NCI-H526 (cell line): ENCODE measurements at places on chromosomes 2 and 18.

GRCh38 chr2:145160855-145161254, 640.9 kb upstream of the ZEB2 start:
- no peak for DNase-seq

GRCh38 chr2:176175709-176176607, 12.5 kb upstream of the HOXD1 start:
- DNase-seq = no peak

DNA sequence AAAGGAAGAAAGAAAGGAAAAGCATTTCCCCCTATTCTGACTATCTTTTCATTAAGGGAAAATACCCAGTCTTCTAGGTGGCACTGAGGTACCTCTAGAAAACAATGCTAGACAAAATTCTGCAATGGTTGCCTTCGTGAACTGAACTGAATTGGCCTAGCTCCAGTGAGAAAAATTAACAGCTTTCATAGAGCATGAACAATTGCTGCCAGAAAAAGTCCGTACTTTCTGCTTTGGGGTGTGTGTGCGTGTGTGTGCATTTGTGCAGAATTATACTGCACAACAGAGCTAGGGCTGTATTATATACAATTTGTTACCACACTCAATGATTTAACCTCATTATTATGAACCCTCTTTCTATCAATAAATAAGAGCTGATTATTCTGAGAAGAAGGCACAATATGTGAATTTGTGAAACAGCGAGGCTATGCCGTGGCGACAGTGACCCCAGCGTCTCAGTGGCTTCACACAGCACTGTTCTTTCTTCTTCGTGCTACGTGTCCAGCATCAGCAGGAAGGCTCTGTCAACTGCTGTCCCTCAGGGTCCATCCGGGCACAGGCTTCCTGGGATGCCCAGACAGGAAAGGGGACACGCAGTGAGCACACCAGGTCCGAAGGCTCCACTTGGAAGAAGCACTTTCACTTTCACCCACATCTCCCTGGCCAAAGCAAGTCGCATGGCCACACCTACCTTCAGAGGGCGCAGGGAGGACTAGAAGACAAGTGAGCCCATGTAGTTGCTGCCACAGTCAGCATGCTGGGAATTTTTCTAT, 47.5 kb downstream of the PTGR3 start:
- peak; percentile 73 for DNase-seq

DNA sequence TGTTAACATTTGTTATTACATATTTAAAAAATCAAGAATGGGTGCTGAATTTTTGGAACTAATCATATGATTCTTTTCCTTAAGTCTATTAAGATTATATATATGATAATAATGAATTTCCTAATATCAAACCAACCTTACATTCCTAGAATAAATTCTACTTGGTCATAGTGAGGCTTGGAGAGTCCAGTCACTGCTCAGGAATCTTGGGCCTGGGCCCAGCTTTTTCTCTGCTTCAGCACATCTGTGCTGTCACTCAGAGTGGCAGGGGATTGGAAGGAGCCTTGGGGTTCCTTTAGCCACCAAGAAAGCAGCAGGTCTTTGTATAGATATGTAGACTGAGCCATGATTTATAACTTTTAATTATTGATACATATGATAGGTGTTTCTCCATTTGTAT, 19.9 kb upstream of the ZAP70 start:
- DNase-seq = no peak

- no peak for DNase-seq
Measured at GRCh38 chr2:97760480-97761049, 47.2 kb downstream of the ZAP70 start.

GRCh38 chr2:209314653-209315052, 109.2 kb upstream of the MAP2 start:
- DNase-seq = no peak

- no peak for DNase-seq
Measured at GRCh38 chr2:64336171-64336570, 117.8 kb upstream of the LGALSL start.

DNA sequence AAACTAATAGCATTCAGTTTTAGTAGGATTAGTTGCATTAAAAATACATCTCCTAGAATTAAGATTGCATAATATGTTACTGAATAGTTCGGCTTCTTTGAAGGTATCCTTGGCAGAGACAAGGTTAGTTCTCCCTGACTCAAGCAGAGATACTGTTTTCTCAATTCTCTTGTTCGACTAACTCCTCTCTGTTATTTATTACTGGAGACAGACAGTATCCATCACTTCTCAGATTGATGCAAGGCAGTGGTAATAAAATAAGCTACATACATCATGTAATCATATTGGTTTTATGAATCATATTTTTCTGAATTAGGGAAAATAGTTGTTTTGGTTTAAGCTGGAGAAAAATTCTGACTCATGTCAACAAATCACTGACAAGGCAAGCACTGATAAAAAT, 134.8 kb downstream of the SLC8A1 start:
- DNase-seq = no peak

DNA sequence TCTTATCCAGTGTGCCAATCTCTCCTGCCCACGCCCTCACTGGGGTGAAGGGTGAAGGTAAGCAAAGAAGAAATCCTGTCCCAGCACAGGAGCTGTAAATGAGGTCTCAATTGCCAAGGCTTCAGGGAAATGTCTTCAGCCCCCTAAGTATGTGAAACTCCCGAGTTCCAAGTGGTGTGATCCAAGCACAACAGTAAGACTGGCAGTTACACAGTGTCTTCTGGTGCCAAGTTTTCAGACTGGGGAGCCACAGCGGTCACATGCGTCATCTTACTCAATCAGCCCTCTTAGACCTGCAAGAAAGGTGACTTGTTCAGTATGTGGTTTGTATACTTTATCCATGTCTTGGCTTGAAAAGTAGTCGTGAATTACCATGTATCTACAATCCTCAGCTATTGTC, 55.0 kb upstream of the SPRED2 start:
- DNase-seq = no peak

GRCh38 chr2:237643066-237643465, 15.7 kb downstream of the LRRFIP1 start:
- DNase-seq = no peak

- no peak for DNase-seq
Measured at GRCh38 chr2:88753833-88754584, 62.5 kb downstream of the RPIA start.

DNA sequence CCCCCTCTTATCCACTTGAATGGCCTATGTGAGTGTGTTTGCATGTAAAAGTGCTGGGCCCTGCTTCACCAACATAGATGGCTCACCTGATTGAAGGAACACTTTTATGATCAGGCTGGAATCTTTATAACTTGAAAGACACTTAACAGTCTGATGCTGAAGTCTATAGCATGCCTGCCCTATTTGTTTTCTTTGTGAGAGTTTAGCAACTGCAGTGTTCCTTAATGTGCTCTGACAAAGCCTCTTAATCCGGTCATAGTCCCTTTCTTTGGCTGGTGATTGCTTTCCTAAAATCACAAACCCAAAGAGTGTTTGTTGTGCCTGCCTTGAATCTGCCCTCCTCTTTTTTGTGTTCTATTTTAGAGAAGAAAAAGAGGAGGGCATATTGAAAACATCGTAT, 1382.8 kb upstream of the CELF4 start:
- no peak for DNase-seq

DNA sequence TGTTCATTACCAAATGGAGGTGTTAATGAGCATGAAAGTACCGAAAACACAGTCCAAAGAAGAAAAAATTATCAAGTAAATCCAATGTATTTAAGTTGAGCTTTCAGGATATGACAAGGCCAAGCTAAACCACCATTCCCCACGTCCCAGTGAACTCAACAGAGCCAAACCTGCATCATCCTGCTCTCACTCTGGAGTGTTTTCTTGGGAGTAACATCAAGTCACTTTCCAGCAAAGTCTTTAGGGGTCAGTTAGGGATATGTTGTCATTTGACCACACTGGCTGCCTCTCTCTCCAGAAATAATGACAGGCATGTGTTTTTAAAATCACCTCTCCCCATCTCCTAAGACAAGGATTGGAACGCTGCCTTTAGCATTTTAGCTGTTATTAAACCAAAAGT, 140.5 kb downstream of the SRBD1 start:
- DNase-seq = no peak

DNA sequence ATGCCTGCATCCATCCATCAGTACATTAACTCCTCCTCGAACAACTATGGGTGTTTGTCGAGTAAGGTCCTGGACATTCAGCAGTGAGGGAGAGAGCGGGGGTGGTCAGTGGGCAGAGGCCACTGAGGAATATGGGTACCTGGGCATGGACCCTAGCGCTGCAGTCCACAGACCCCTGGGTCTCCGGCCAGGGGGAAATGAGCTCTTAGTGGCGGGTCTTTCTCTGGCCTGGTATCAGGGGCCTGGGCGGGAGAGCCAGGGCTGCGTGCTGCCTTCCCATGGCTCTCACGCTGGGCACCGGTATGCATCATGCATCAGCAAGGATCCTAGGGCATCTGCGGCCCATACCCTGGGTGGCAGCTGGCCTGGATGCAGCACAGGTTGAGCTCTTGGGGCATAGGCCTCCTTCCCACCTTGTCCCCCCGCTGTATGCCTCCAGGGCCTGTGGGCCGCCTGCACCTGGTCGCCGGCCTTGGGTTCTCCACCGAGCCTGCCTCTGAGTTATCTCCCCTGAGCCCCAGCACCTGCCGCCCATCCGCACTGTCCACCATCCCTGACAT, 1.3 kb upstream of the MOCOS start:
- DNase-seq = no peak

- DNase-seq = no peak
Measured at GRCh38 chr2:206614811-206615210, 27.5 kb upstream of the FAM237A start.

GRCh38 chr2:230602562-230603230, 109.9 kb upstream of the CAB39 start:
- DNase-seq = no peak

DNA sequence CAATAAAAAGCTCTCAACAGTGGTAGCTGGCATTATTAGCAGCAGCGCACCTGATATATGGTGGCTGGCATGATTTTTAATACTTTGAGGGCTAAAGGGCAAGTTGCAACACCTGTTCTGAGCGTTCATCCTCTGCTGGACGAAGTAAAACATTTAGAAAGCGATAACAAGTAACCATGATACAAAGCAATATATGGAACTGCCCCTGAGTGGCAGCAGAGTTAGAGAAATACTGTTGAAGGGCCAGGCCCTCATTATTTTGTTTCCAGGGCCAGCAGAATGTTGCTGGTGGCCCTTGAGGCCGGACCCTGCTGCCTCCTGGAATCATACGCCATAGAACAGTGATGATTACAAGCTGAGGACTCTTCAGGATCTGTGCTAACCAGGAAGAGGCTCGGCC, 47.8 kb downstream of the ARHGEF4 start:
- peak; percentile 41 for DNase-seq

DNA sequence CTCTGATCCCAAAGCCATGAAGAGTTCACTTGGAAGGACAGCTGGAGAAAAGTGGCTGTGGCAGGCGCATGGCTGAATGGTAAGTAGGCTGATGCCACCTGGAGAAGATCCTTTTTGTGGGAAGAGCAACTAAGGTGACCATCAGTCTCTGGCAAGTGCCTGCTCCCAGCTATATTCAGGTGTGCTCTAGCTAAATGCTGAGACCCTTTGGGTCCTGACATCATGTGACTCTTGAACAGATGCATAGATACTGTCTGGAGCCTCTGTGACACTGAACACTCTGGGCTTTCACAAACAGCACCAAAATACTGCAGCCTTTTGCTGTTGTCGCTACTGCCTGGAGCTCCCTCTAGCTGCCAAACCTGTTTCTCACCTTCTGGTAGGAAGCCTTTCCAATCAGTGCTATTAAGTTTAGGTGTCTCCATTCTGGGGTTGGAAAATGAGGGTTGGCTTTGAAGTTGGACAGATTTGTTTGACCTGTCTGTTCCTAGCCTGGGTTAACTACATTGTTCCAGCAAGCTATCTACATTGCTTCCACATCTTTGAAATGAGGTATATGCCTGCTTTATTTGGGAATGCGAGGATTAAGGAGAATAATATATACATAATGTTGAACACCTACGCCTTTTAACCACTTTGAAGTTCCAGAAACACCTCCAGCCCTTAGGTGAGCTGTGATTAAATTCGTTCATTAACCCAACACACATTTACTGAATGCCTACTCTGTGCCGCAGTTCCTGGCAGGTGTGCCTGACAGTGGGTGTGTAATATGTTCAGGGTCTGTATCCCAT, 3.1 kb downstream of the EGR4 start:
- peak; percentile 84 for DNase-seq

DNA sequence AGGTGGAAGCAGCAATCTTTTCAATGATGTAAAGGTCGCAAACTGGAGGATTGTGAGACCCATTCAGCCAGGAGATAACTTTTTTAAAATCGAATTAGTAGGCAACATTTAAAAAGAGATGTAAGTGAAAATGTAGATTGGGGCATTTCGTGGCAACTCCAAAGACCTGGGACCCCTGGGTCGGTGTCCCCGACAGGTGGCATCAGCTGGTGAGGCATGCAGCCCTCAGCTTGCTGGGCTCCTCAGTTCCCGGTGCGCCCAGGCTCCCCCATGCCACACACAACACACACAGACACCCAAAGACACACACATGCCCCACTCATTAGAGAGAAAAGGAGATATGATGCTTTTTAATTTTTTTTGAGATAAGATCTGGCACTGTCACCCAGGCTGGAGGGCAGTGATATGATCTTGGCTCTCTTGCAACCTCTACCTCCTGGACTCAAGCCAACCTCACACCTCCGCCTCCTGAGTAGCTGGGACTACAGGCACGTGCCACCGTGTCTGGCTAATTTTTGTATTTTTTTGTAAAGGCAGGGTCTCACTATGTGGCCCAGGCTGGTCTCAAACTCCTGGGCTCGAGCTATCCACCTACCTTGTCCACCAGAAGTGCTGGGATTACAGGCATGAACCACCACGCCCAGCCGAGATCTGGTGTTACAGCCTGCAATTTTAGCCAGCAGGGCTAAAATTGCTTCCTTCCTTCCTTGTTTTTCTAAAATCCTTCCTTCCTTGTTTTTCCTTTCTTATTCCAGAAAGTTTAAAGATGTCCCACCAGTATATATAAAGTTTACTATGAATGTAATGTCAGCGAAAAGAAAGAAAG, 122.6 kb upstream of the EPAS1 start:
- DNase-seq = no peak

GRCh38 chr2:38178556-38179419, 102.8 kb upstream of the CYP1B1 start:
- no peak for DNase-seq

GRCh38 chr2:191917967-191918651, 71.2 kb upstream of the CAVIN2 start:
- no peak for DNase-seq

DNA sequence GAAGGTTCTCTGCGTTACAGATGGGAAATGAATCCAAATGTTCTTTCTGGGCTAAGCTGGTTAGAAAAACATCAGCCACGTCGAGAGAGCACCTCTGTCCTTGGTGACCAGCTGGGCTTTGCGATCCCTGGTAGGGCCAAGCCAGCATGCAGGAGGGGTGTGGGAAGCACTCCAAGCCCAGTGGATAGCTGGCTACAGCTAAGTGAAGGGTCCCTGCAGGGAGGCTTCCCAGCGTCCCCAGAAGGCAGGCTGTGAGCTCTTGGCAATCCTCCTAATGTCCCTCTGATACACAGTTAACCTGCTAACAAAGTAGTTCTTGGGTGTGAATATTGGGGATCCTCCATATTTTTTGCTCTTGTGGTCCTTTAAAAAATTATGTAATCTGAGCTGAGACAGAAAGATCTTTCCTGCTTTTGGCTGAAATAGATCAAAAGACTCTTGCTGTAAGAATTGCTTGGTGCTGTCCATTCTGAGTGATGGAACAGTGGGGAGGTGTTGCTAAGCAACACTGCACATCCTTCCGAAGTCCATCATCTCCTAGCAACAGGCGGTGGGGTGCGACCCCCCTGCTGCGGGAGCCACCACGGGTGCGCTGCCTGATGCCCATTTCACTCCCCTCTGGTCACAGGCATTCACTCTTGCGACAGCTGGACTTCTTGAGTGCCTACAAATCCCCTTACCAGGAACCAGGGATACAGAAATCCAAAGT, 88.5 kb upstream of the UXS1 start:
- no peak for DNase-seq
